ENCODE measurements at places on chromosomes 11 and 22. TPM values are rescaled to one million over a fixed set of nuclear protein-coding genes. Genes with fewer than 3 reads are reported as not detected.

SLC17A6 gene
- polyA plus RNA-seq, result not detected

IGHMBP2 gene
- 18.3 TPM for polyA plus RNA-seq

ESAM gene
- polyA plus RNA-seq, result 48.6 TPM

OR6T1 gene
- not detected for polyA plus RNA-seq

TRIM49 gene
- not detected for polyA plus RNA-seq

DNA sequence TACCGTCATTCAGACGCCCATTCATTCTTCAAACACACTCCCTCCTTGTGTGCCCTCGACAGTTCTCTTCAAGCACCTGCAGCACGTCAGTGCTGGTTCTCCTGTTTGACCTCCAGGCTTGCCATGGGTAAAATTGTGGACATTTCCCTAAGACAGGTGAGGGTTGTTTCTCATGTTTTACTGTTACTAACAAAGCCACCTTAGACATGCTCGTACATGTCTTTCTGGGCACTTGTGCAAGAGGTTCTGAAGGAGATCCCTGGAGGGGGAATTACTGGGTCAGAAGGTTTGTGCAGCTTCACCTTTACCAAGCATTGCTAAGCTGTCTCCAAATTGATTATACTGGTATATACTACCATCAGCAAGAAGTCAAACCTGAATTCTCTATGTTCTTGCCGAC is 189.7 kb upstream of the TMEM45B start:
- no peak for DNase-seq

GRCh38 chr11:126426106-126426505 is 70.6 kb downstream of the ST3GAL4 start:
- no peak for DNase-seq

DNA sequence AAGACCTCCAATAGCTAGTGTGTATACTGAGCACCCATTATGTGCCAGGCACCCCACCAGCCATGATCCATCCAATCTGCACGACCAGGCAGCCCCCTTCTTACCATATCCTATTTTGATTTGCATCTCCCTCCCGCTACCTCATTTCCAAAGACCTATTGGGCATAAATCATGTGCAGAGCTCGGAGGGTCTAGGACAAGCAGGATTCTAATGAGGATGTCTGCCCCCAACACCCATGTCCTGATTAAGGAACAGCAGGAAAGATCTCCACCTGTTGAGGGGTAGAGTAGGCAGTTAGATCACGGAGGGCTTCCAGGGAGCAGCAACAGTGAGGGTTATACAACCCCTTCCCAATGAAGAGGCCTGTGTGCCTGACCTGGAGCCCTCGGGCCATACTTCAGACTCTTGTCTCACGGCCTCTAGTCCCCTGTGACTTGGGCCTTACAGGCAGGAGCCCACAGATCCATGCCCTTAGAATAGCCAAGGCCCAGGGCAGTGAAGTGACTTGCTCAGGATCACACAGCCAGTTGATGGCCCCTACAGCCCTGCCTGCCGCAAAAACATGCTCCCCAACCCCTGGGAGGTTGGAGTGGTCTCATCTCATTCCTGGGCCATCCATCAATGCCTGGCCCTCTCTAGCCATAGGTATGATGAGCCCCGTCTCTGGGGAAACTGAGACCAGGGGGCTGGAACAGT is 3.5 kb downstream of the RAB3IL1 start:
- no peak for DNase-seq

DNA sequence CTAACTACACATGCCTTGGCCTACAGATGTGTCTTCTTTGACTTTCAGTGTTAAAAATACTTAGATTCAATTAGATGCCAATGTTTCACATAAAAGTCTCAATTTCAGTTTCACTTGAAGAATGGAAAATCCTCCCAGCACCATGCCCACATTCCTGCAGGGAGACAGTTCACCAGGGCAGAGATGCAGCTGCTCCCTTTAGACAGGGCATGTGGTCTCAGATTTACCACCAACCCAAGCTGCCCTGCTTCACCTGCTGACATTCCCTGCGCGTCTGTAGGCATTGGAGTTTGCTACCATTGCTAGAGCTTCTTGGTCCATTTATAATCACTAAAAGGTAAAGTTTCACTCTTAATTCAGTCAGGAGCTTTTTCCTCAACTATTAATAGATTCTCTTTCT is 113.9 kb downstream of the ARFGAP2 start:
- no peak for DNase-seq

GRCh38 chr11:46611526-46612304 is 5.3 kb downstream of the HARBI1 start:
- DNase-seq, result no peak

GRCh38 chr22:35883031-35883620 is 145.5 kb downstream of the RBFOX2 start:
- no peak for DNase-seq

Data from B cell (primary cell).